Lower lobe of right lung (tissue), 2 donors: ENCODE measurements at places on chromosomes 2 and 18. TPM values are rescaled to one million over a fixed set of nuclear protein-coding genes. Genes with fewer than 3 reads are reported as not detected.

DNA sequence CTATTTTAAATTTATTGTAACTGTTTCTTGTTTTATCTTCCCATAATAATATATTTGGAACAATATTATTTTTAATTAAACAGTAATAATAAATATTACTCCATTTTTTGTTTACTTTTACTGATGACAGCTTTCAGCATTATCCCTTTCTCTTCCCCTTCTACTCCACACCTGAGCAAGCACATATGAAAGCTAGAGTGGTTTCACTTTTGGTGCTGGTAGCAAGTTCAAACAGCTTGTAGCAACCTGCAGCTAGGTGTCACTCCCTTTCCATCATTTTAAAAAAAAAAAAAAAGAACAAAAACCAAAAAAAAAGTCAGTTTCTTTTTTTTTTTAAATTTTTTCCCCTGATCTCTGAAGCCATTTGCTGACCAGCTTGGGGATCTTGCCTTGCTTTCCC lies 801.8 kb downstream of the CCDC85A start:
- DNase-seq: no peak
- H3K4me1 ChIP-seq: no peaks in the 10 kb centered on the region
- no peaks in the 10 kb centered on the region for H3K36me3 ChIP-seq
- no peak overlapping the region for H3K4me3 ChIP-seq

- no peak for DNase-seq
- no peaks in the 10 kb centered on the region for H3K4me1 ChIP-seq
- no peaks in the 10 kb centered on the region for H3K36me3 ChIP-seq
- peaks cover 3% of the 10 kb centered on the region for H3K27me3 ChIP-seq
- H3K27ac ChIP-seq: no peak overlapping the region
- H3K4me3 ChIP-seq: no peak overlapping the region
Observed at GRCh38 chr2:41851554-41851953, 196.3 kb upstream of the PKDCC start.

DNA sequence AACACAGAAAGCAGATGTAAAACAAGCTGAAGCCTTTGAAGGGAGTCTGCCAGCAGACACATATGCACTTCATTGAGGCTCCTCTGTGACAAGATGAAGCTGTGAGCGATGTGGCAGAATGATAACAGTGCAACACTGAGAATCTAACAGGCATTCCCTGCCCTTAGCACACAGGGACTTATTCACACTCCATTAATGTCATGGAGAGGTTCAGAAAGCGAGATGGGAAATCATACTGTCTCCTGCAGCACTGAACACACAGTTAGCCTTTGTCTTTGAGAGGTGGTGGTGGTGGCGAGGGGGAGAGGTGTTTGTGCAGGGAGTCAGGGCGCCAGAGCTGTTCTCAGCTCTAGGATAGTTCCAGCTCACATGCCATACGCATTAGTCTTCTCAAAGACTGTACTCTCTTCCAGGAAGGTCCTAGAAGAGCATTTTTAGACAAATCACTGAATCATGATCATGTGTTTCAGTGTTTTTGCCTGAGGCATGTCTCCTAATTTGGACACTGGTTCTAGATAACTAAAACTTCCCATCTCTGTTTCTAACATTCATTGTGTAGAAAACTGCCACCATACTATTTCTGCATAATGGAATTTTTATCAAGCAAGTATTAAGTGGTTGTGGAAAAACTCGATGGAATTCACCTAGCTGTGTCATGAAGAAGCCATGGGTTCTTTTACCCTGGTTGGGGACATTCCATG lies 93.5 kb upstream of the ITGB6 start:
- peaks cover 56% of the 10 kb centered on the region for H3K4me1 ChIP-seq
- DNase-seq: no peak
- no peak overlapping the region for H3K4me3 ChIP-seq
- no peaks in the 10 kb centered on the region for H3K27me3 ChIP-seq
- peak overlapping the region; percentile 59 for H3K27ac ChIP-seq
- peaks cover 34% of the 10 kb centered on the region for H3K36me3 ChIP-seq

GRCh38 chr2:200618590-200619021 lies 32.8 kb downstream of the AOX1 start:
- DNase-seq: no peak
- H3K4me3 ChIP-seq: no peak overlapping the region
- H3K27me3 ChIP-seq: no peaks in the 10 kb centered on the region
- no peak overlapping the region for H3K27ac ChIP-seq
- no peaks in the 10 kb centered on the region for H3K4me1 ChIP-seq

KATNAL2 gene
- total RNA-seq: 3.8 TPM
